Sciatic nerve (tissue), 2 donors: ENCODE measurements at places on chromosomes 3 and 15.

DNA sequence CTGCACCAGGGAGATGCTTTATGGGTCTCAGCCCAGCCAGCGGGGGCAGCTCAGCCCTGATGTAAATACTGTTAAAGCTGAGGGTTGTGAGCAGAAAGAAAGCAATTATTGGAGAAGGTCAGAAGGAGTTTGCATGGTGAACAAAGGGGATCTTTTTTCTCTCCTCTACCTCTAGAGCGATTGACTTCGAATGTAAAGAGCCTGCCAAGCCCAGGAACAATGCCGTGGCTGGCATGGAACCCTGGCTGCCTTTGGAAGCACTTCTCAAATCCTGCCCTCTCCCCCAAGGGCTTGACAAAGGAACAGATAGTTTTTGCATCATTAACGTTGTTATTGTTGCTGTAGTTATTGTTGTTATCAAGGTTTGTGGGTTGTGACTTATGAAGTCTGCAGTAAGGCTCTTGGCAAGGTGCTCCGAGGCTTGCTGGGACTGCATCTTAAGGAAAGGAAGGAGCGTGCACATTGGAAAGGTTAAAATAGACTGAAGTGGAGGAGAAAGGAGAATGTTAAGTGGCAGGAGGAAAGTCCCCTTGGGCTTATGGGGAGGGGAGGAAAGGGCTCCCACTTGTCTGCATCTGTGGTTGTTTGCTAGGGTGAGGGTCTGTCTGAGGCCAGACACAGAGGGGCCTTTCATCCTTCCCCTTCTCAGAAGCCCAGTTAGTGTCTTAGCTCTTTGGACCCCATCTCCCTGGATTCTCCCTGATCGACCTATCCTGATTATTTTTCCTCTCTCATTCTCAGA is 16.7 kb downstream of the PDIA5 start:
- DNase-seq: no peak

DNA sequence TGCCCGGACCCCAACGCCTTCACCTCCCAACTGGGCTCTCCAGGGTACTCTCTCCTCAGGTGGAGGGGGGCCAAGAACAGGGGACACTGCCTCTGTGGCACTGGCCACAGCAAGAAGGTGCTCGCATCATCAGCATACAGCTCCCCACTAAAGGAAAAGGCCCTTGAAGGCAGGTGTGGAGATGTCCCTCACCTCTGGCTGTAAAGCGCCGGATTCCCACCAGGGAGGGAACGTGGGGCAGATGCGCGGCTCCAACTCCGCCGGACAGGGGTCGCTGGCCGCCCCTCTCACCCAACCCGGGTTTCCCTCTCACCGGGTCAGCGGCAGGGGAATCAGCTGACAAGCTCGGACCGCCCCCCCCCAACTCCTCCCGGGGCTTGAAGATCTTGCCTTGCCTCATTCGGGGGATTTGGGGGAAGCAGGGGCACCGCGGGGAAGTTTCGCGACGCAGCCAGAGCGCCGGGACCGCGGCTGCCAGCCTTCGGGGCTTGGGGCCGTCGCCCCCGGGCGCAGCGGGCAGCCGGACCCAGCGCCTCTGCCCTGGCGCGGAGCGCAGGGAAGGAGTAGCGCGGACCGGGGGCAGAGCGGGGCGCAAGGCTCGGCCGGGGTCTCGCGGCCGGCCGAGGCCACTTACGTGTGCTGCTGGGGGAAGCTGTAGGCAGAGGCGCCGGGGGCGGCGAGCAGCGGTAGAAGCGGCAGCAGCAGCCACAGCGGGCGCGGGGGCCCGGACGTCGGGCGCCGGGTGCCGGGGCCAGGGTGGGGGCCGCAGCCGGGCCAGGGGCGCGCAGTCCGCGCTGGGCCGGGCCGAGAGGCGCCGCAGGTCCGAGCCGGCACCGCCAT is 630 bp downstream of the CACNA2D2 start:
- no peak for DNase-seq

- DNase-seq: no peak
Observed at GRCh38 chr15:79117442-79118204, 27.0 kb upstream of the RASGRF1 start.

DNA sequence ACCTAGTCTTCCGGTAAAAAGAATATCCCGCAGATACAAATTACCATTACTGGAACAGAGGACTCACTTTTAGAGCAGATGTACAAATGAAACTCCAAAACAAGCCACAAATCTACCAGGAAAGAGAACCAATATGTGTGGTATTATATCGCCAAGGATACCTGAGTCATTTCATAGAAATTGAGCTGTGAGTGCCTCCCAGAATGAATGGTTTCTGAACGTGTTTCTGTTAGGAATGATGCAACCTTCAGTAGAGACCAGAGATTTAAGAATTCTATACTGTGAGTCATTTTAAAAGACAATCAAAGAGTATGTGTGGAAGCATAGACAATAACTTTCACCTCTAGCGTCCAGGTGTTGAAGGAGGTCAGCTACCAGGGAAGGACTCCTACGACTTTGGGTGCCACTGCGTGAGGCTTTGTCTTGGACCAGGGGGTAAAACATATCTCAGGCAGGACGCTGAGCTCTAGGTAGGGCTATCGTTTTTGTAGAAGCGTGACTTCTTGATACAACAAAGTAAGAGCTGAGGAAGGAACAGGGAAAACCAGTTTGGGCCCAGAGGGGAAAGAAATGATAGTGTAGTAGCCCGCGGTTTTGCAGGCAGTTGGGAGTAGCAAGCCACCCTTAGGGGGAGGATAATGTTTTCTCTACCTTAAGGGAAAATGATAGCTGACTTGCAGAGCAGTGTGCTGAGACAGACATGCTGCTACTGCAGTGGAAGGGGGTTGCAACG is 210.4 kb downstream of the TP63 start:
- no peak for DNase-seq

- no peak for DNase-seq
Observed at GRCh38 chr3:105598042-105598796, 231.5 kb downstream of the ALCAM start.

DNA sequence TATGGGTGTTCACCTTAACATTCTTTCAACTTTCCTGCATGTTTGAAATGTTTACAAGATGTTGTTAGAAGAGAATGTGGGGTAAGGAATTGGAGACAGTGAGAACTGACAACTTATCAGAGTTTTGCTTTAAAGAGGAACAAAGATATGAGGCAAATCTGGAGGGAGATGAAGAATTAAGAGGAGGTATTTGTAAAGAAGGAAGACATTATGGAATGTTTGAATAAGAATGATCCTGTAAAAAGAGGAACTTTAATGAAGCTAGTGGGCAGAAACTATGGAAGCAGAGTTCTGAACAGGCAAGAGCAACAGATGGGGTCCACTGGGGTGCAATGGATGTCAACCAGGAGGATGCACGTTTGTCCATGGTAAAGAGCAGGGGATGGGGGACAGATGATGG is 27.7 kb downstream of the PLD1 start:
- DNase-seq: no peak
